ENCODE measurements at places on chromosomes 6 and 20. TPM values are rescaled to one million over a fixed set of nuclear protein-coding genes. Genes with fewer than 3 reads are reported as not detected.

Gene HCRTR2
- not detected for polyA plus RNA-seq

Gene MOXD1
- polyA plus RNA-seq = 252 TPM

Gene CD83
- polyA plus RNA-seq = 2.0 TPM

Gene SMIM13
- polyA plus RNA-seq = 2.1 TPM

Gene TMEM74B
- 1.8 TPM for polyA plus RNA-seq

Gene CALHM6
- polyA plus RNA-seq = 0.31 TPM

Gene FAM184A
- 0.49 TPM for polyA plus RNA-seq

Gene PACRG
- polyA plus RNA-seq = 0.52 TPM

Gene MYLK4
- 0.16 TPM for polyA plus RNA-seq

Gene POU3F2
- polyA plus RNA-seq = 1.0 TPM

Gene ELOVL2
- polyA plus RNA-seq = 0.49 TPM

Gene PDE7B
- polyA plus RNA-seq = 2.2 TPM

Gene GHRH
- not detected for polyA plus RNA-seq

Gene KCNK16
- not detected for polyA plus RNA-seq

Gene RING1
- polyA plus RNA-seq = 55.1 TPM

Gene CST5
- not detected for polyA plus RNA-seq

Gene SMLR1
- not detected for polyA plus RNA-seq

Gene MYT1
- polyA plus RNA-seq = 0.23 TPM

Gene PTK7
- 105 TPM for polyA plus RNA-seq

Gene KCNQ2
- polyA plus RNA-seq = 3.9 TPM

Gene IL17A
- polyA plus RNA-seq = not detected

Gene DLK2
- polyA plus RNA-seq = 3.9 TPM

Gene VGLL2
- 0.02 TPM for polyA plus RNA-seq

Gene GSTA2
- polyA plus RNA-seq = not detected

Gene LIN28B
- 0.67 TPM for polyA plus RNA-seq

Gene MOG
- polyA plus RNA-seq = not detected

Gene C6orf15
- not detected for polyA plus RNA-seq

All from SK-N-SH (cell line).